DND-41 (cell line): ENCODE measurements at places on chromosomes 2 and 18.
A peak's percentile ranks its signal among the peaks of the same experiment; 100 is the strongest.

DNA sequence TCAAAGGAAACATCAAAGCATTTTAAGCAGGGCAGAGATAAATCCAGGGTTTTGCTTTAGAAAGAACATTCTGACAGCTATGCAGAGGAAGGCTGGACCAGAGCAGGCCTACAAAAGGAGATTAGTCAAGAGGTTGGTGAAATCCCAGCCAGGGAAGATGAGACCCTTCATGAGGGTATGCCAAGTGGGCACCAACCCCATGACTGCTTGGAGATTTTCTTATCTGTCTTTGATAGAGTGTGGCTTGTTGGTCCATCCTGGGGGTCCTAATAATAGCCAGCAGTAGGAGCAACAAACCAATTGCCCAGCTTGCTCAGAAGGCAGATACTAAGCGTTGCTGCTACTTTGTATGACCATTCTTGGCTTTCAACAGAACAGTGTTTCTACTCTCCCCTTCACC is 895.4 kb downstream of the EPHA4 start:
- DNase-seq, result no peak

- DNase-seq, result peak; percentile 43
Observed at GRCh38 chr2:242031481-242032019, 162.0 kb downstream of the RTP5 start.

GRCh38 chr2:10370895-10371294 is 68.2 kb downstream of the HPCAL1 start:
- no peak for DNase-seq

GRCh38 chr2:12291303-12291702 is 425.4 kb upstream of the TRIB2 start:
- DNase-seq, result no peak

DNA sequence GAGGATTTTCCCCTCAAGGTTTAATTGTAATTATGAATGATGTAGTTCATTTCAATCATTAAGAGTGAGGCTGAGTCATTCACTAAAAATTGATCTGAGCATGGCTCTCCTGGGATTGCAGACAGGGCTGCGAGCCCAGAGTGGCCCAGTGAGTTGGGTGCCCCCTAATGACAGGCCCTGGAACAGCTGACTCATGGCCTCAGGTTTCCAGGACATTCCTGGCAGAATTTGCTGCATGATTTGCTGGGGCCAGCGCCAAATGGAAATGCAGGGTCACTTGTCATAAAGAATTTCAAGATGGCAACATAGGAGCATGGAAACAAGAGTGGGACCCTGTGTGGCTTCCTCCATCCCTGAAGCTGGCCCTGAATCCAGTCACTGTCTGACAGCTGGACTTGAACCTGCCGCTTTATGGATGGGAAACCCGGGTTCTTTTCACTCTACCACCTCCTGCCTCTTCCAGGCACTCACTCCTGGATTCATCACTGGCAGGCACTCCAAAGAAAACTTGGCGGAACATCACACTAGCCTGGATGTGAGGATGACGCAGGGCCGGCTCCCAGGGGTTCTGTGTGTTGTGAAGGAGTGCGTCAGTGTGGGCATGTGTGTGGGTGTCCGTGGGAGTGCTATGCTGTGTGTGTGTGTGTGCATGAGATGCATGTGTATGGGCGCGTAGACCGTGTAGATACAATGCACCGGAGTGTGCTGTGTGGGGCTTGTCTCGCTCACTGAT is 15.2 kb downstream of the OTOF start:
- peak; percentile 20 for DNase-seq

GRCh38 chr18:47936952-47937351 is 6.5 kb upstream of the SMAD2 start:
- DNase-seq, result peak; percentile 84

GRCh38 chr2:125070726-125071505 is 1045.8 kb downstream of the CNTNAP5 start:
- DNase-seq, result no peak

DNA sequence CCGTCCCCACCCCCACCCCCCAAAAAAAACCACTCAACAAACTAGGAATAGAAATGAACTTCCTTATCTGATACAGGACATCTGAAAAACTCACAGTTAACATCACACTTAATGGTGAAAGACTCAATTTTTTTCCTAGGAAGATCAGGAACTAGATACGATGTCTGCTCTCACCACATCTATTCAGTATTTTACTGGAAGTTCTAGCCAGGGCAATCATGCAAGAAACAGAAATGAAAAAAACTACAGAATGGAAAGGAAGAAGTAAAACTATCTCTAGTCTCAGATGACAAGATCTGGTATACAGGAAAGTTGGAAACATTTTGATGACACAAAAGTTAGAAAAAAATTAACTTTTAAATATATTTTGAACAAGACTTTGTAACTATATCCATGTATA is 114.4 kb upstream of the FZD5 start:
- DNase-seq, result no peak

DNA sequence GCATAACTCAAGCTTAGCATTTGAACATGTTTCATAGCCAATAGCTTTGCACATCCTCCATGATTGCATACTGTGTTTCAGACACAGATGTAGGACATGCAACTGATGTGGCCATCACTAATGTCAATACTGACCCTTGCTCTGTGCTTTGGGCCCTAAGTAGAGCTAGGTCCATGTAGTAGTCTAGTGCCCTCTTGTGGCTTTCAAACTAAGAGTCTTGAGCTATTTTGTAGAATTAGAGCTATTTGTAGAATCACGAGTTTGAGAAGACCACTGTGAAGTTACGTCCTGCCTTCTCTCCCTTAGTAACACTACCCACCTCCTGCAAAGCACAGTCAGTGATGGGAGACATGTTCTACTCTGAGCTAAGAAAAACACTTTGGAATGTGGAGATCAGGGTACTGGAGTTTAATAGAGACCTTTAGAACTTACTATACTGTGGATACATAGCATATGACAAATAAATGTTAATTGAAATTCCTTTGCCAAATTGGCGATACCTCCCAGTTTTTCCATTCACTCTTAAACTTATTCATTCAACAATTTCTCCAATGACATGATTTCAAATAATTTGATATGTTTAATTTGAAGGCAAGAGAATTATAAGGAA is 306.5 kb upstream of the TNP1 start:
- DNase-seq, result no peak

DNA sequence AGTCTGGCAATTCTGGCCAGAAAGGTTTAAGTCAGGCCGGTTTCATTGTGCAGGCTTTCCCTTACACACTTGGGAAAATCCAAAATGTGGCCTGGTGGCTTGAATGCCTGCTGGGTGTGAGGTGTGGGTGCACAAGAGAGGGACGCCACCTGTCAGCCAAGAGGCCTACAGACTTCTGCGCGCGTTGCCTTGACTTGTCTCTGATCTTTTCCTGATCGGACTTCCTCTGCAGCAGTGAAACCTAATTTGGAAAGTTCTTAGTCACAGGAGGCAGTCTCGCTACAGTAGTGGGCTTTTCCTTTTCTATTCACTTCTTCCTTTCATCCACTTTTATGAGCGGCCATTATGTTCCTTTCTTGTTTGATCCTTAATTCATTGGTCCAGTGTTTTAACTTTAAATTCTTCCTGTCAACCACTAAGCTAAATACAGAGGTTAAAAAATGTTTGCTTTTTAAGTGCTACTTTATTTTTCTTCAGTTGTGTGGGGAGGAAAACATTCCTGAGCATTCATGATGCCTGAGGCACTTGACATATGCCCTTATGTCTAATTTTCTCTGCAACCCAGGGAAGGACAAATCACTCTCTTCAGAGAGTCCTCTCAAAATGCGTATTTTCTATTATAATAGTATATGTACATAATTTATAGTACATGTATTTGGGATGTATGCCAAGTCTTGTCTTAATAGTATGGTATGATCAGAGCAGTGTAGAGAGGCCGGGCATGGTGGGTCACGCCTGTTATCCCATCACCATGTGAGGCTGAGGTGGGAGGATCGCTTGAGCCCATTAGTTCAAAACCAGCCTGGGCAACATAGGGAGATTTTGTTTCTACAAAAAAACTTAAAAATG is 128.9 kb downstream of the WDSUB1 start:
- no peak for DNase-seq

DNA sequence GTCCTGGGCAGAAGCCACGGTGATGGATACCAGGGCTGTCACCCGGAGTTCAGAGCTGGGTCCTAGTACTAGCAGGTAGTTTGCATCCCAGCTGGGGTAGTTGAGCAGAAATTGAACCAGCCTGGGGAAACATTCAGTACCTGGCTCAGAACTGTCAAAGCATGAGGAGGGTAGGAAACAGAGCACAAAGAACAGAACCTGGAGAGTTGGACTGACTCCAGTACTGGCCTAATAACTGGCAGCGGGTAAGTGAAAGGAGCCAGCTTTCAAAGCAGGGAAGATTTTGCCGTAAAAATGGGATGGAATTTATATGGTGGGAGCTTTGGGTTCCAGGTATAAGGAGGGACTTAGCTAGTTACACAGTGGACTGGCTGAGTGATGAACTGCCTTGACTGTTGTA is 23.8 kb downstream of the ATG16L1 start:
- DNase-seq, result no peak

- no peak for DNase-seq
Observed at GRCh38 chr2:190912726-190913125, 32.1 kb downstream of the GLS start.

- no peak for DNase-seq
Observed at GRCh38 chr2:38830526-38831159, 45.1 kb downstream of the DHX57 start.

GRCh38 chr2:73078457-73079411 is 7.2 kb upstream of the SFXN5 start:
- no peak for DNase-seq

GRCh38 chr2:40534528-40534927 is 82.6 kb upstream of the SLC8A1 start:
- no peak for DNase-seq

GRCh38 chr2:9681427-9681817 is 50.6 kb upstream of the YWHAQ start:
- DNase-seq, result peak; percentile 49

- DNase-seq, result peak; percentile 73
Observed at GRCh38 chr2:196259507-196260481, 88.4 kb upstream of the STK17B start.

- no peak for DNase-seq
Observed at GRCh38 chr2:221504905-221505304, 67.2 kb downstream of the EPHA4 start.

GRCh38 chr2:12251121-12251520 is 465.6 kb upstream of the TRIB2 start:
- no peak for DNase-seq

DNA sequence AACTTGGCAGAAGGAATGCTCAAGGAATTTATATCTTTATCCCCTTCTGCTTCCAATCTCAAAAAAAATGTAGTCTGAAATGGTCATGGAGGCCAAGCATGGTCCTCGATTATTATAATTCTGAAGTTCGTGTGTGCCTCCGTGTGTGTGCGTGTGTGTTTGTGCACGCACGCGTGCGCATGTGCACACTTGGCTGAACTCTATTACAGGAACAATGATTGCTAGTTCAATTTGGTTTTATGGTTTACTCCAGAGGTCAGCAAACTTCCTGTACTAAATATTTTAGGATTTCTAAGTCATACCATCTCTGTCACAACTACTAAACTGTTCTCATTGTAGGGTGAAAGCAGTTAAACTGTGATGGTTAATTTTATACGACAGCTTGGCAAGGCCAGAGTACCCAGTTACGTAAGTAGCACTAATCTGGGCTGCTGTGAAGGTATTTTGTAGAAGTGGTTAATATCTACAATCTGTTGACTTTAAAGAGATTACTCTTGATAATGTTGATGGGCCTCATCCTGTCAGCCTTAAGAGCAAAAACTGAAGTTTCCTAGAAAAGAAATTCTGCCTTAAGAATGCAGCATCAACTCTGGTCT is 5.8 kb upstream of the MARCHF7 start:
- DNase-seq, result no peak

GRCh38 chr2:18001671-18002070 is 123.2 kb downstream of the KCNS3 start:
- no peak for DNase-seq

- DNase-seq, result no peak
Observed at GRCh38 chr2:235904585-235904931, 263.6 kb downstream of the GBX2 start.

GRCh38 chr2:128473175-128474035 is 154.7 kb upstream of the HS6ST1 start:
- peak; percentile 97 for DNase-seq

- DNase-seq, result no peak
Observed at GRCh38 chr2:97737421-97738178, 24.2 kb downstream of the ZAP70 start.

- DNase-seq, result no peak
Observed at GRCh38 chr2:137173463-137173862, 408.1 kb downstream of the THSD7B start.

DNA sequence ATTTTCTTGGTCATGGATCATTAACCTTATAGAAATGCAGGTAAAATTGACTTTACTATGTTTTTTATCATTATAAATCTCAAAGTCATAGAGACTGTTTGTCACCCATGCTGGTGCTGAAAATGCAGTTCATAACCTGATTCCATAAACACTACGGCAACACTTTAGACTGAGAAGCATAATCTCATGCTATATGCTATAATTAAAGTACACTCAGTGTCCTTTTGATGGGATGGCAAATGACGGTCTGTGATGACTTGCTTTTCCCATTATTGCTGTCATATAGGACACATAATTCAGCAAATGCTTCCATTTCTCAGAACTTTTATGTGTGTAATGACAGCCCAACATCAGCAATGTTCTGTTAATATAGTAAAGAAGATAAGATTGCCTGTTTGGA is 162.9 kb downstream of the CD226 start:
- DNase-seq, result no peak

DNA sequence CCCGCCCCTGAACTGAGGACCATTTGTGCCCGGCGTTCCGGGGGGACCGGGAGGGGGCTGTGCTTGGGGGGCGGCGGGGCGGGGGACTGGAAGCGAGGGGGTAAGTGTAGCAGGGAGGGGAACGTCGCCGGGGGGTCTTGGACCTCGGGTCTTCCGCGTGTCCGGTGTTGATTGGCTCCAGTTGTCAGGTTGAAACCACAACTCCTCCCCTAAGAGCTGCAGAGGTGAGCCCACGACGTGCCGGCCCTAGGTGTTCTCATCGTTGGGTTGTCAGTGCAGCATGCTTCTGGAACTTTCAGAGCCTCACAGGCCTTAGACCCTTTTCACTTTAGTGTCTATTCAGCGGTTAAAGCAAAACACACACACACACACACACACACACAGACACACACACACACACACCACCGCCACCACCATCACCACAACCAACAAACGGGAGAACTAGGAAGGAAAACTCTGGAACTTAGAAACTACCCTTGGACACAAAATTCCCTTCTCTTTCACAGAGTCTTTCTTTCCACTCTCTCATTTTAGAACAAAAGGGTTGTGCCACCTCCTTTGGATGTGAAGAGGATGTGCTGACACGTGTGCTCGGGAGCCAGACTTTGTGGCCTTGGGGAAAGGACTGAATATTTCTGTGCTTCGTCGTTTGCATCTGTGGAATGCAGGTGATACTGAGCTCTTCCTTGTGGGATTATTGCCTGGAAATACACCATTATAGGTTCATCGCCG is 6.7 kb upstream of the DLX2 start:
- no peak for DNase-seq

- no peak for DNase-seq
Observed at GRCh38 chr18:47490882-47491281, 239.4 kb upstream of the SKOR2 start.

DNA sequence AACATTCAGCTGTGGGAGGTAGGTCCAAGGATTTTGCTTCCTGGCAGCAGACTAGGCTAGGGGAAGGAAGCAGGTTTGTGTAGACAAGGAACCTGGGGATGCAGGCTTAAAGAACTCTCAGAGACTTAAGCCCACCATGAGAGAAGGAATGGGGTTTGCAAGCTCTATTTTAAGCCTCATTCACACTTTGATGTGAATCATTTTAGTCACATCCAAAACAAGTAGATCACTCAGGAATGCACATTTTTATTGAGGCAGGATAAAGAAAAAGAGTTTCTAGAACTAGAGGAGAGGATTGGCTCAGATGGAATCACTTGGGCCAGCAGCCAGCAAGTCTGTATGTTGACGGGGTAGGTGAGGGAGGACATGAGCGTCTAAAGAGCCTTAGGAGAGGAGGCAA is 3.3 kb upstream of the NAPG start:
- no peak for DNase-seq
